NCI-H1105 (cell line): ENCODE measurements at places on chromosomes 1 and 21.

GRCh38 chr1:205688171-205689080, 8.1 kb upstream of the SLC45A3 start:
- DNase-seq = no peak

DNA sequence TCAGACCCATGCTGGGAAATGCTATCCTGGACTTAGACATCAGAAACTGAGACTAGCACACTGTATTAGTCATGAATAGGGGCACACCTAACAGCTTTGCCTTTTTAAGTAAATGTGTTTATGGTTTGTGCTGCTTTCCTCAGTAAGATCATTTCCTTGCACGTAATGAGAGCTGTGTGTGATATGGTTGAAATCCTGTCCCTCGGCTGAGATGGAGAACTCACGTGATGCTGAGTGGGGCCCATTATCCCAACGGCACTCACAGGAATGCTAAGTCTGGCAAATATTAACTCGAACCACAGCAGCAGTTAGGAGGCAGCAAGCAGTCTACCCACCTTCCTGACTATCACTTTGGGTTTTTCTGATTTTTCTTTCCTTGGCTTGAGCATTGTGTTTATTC, 38.2 kb downstream of the BCL9 start:
- DNase-seq = no peak

- no peak for DNase-seq
Measured at GRCh38 chr1:229378586-229379367, 35.9 kb upstream of the CCSAP start.

DNA sequence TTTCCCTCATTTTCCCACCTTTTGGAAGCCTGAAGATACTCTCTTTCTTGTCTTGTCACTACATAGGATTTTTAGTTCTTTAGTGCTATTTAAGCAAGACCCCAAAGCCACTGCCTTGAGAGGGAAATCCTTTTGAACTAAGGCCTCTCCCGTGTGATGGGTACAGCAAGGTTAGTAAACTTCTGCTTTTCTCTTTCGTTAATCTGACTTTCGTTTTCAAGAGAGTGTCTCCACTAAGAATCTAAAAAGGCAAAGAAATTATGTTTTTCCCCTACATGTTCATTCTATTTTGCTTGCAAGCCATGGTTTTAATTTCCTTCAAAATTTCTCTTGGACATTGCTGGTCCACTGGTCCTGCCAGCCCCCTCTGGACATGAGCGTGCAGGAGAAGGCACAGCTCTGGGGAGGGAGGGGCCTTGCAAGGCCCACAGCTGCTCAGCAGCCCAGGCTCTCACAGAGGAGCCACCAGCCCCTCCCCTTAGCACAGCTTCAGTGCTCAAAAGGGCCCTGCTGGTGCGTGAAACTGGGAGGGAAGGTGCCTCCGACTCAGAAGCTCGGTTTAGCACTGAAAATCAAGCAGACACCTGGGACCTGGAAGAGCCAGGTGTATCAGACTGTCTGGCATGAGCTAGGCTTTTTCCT, 210.9 kb upstream of the GALNT2 start:
- DNase-seq = no peak

DNA sequence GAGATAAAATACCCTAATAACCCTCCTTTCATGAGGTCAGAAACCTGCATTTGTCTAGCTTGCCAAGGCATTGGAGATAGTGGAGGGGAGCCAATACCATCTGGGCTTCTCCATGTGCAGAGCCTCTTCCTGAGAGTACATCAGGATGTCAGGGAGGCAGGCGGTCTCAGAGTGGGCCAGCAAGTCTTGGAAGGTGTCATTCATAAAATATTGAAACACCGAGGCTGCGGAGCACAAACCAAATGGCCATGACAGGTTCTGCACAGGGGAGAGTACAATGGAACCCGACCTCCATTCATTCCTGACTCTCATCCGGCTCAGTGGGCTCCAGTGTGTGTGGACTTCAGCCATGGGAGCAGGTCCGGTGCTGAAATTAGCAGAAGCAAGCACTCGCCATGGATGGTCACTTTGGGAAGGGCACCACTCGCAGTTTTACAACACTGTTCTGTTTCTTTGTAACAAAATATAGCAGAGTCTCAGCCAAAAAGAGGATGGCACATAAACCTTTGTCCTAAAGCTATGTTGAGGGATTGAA, 446.6 kb downstream of the SIPA1L2 start:
- DNase-seq = no peak

DNA sequence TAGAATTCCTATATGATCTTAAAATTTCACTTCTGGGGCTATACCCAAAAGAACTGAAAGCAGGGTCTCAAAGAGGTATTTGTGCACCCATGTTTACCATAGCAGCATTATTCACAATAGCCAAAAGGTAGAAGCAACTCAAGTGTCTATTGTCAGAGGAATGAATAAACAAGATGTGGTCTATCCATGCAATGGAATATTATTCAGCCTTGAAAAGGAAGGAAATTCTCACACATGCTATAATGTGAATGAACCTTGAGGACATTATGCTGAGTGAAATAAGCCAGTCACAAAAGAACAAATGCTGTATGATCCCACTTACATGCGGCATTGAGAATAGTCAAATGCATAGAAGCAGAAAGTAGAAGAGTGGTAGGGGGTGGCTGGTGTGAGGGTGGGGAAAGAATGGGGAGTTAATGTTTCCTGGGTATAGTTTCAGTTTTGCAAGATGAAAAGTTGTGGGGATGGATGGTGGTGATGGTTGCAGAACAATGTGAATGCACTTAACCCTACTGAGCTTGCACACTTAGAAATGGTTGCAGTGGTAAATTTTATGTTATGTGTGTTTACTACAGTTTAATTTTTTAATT, 122.4 kb downstream of the TOMM20 start:
- DNase-seq = no peak

- DNase-seq = no peak
Measured at GRCh38 chr1:229266832-229267500, 3.9 kb upstream of the RAB4A start.
